GM23248 (cell line): ENCODE measurements at places on chromosomes 2 and 18. TPM values are rescaled to one million over a fixed set of nuclear protein-coding genes. Genes with fewer than 3 reads are reported as not detected.

Gene GCFC2
- polyA plus RNA-seq, result 11.9 and 12.3 TPM in 2 replicates

Gene PLCL1
- 0.44 and 0.80 TPM in 2 replicates for polyA plus RNA-seq

Gene LHCGR
- not detected in 2 replicates for polyA plus RNA-seq

Gene PLCD4
- 1.6 TPM in 2 replicates for polyA plus RNA-seq
